ENCODE measurements at places on chromosomes 4 and X. TPM values are rescaled to one million over a fixed set of nuclear protein-coding genes. Genes with fewer than 3 reads are reported as not detected.

GRCh38 chr4:145626623-145626982, 7.4 kb downstream of the MMAA start:
- no peak for DNase-seq

DNA sequence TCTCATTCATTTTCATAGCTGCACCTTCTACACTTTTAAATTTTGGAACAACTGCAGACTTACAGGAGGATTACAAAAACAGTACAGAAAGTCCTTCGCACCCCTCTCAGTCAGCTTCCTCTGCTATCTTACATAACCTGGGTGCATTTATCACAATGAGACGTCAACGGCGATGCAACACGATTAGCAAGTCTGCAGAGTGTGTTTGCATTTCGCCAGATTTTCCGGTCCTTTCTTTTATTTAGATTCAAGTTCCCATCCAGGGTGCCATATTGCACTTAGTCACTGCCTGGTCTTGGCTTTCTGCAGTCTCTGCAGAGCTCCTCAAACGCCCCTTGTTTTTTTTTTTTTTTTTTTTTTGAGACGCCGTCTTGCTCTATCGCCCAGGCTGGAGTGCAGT, 85.9 kb downstream of the ASMT start:
- no peak for DNase-seq

DNA sequence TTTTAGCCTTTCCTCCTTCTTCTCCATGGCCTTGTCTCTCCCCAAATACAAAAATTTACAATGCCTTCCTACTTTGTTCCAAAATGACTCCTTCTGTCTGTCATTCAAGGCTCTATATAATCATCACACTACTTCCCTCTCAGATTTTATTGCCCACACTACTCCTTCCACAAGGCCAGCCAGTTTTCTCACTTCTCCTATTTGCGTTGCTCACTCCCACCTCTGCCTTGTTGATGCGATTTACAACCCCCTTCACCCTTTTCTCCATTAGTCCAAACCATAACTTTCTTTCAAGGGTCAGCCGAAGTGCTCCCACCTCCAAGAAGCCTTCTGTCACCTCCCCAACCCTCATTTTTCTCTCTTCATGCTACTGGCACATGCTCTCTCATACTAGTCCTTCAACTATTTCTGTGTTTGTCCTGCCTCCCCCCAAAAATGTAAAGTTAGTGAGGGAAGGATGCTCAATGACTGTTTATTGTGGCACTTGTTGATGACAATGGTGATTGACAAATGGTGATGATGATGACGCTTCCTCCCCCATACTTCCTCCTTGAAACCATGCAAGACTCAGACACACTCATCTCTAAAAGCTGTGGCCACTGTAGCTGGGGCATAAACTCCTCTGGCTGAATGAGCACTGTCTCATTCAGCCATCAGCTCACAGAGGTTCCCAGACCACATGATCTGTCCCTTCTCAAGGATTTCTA, 2.7 kb upstream of the XKRX start:
- DNase-seq, result no peak

GRCh38 chr4:103493450-103494159, 226.2 kb downstream of the TACR3 start:
- DNase-seq, result no peak

DNA sequence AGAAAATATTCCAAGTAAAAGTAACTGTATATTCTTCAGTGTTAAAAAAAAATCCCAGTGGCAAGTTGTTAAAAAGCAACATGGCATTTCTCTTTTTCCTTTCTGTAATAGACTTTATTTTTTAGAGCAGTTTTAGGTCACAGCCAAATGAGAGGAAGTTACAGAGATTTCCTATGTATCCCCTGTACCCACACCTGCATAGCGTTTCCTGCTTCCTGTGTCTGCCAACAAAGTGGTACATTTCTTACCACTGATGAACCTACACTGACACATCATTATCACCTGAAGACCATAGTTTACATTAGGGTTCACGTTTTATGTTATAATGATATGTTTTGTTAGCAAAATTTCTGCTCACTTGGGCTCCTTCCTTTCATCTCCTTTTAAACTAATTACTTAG, 124.7 kb downstream of the GPAT3 start:
- DNase-seq, result no peak

GRCh38 chrX:154489182-154489581, 1.2 kb downstream of the SLC10A3 start:
- DNase-seq, result no peak

DNA sequence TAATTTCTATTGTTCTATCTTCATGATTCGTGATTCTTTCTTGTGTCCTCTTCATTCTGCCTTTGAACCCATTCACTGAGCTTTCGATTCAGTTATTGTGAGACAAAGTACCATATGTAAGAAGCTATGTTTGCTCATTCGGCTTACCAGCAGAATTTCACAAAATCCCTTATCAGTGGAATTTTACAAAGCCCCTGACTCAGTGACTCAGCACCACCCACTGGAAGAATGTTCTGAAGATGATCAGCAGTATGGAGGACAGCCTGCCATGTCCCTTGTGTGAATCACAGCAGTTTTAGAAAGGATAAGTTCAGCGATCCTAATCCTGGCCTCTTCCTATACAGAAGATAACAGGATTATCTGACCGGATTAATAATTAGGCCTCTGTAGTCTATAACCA, 5.8 kb upstream of the UXT start:
- DNase-seq, result no peak

The TRAPPC11 gene
- polyA plus RNA-seq, result 42.1 TPM

The PAPSS1 gene
- polyA plus RNA-seq, result 82.9 TPM

The GAGE12J gene
- not detected for polyA plus RNA-seq

Measured in renal cortex interstitium (tissue), 15 donors.